ENCODE measurements at places on chromosomes 12 and 14.

DNA sequence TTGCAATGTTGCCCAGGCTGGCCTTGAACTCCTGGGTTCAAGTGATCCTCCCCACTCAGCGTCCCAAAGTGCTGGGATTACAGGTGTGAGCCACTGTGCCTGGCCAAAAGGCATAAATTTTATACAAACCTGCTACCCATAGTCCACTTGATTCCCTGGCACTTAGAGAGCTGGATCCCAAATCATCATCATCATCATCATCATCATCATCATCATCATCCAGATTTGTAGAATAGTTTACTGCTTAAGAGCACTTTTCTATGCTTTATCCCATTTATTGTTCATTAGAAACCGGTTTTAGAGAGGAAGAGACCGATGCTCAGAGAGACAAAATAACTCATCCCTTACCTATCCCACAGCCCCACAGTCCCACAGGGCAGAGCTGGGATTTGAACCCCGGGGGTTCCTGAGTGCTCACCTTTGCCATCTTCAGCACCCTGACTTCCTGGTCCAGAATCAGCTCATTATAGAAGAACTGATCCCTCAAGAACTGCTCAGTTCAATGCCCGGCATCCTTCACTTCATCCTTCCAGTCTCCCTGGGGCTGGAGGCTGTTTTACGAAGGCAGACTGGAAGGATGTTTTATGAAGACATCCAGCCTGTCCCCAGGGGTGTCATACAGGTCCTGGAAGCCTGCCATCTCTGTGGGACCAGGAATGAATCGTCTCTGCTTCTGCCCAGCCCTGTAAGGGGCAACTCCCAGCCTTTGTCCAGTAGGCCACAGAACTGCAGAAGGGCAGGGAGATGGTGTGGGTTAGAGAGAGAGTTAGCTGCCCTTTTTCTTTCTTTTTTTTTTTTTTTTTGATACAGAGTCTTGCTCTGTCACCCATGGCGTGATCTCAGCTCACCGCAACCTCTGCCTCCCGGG, 20.2 kb upstream of the OASL start:
- no peak for DNase-seq

GRCh38 chr12:124412646-124413015, 117.7 kb downstream of the RFLNA start:
- no peak for DNase-seq

DNA sequence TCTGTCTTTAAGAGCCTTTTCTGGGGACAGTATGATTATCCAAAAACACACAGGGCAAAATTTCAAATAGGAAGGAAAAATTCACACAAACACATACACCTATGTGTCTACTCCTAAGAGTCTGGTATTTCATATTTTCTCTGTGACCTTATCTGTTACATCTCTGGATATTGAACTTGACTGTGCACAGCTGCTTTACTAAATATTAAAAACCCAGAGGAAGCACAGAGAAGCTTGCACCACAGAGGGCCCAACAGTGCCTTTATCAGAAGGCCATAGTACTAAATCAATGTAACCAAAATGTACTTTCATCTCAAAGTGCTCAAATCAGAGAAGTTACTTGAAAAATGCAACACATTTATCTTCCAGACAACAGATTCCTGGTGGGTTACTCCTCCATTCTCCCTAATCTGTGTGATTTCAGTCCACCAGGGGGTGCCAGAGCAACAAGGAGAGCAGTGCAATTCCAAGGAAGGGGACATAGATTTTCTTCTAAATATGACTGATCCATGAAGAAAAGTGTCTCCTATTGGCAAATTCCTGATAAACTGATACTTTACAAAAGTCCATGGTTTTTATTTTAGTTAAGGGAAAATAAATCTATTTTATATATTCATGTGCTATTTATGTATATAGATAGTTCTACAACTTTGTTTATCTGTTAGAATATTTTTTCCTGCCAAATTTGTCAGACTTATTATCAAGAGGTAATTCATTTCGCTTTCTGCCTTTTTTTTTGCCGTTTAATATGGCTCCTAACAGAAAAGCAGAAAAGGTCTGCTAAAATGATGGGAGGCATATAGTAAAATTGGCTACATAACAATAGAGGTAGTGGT, 617.6 kb downstream of the LRFN5 start:
- no peak for DNase-seq

GRCh38 chr14:47210099-47210498, 465.3 kb downstream of the MDGA2 start:
- no peak for DNase-seq

Measured in upper lobe of left lung (tissue), 6 donors.